ENCODE measurements at places on chromosomes 2 and 18. TPM values are rescaled to one million over a fixed set of nuclear protein-coding genes. Genes with fewer than 3 reads are reported as not detected.

OSR1 gene
- 1.2 TPM for total RNA-seq

ERFE gene
- 0.65 TPM for total RNA-seq

TUBB8B gene
- total RNA-seq, result not detected

PRSS56 gene
- total RNA-seq, result not detected

SCN7A gene
- total RNA-seq, result 0.23 TPM

DNAJC5G gene
- not detected for total RNA-seq

IL18RAP gene
- total RNA-seq, result not detected

SATB2 gene
- total RNA-seq, result 3.3 TPM

CYTIP gene
- not detected for total RNA-seq

TNFRSF11A gene
- under 0.01 TPM for total RNA-seq

LIPG gene
- total RNA-seq, result 8.9 TPM

DYSF gene
- 0.30 TPM for total RNA-seq

CELF4 gene
- total RNA-seq, result not detected

FTCDNL1 gene
- total RNA-seq, result 1.5 TPM

TDRD15 gene
- total RNA-seq, result not detected

CNDP1 gene
- total RNA-seq, result not detected

FBXO48 gene
- 0.37 TPM for total RNA-seq

REG3A gene
- total RNA-seq, result not detected

TWIST2 gene
- 16.0 TPM for total RNA-seq

RAD51AP2 gene
- total RNA-seq, result not detected

FZD7 gene
- total RNA-seq, result 51.4 TPM

SLC11A1 gene
- 0.30 TPM for total RNA-seq

RUFY4 gene
- not detected for total RNA-seq

CWC22 gene
- 21.6 TPM for total RNA-seq

RFTN2 gene
- 5.9 TPM for total RNA-seq

TEX44 gene
- not detected for total RNA-seq

EPG5 gene
- total RNA-seq, result 49.0 TPM

ANKRD36 gene
- 22.6 TPM for total RNA-seq

RAX gene
- total RNA-seq, result not detected

HOXD8 gene
- total RNA-seq, result 7.7 TPM

C2orf78 gene
- not detected for total RNA-seq

C2orf72 gene
- 1.1 TPM for total RNA-seq

M1AP gene
- total RNA-seq, result 0.05 TPM

ANKRD53 gene
- total RNA-seq, result 1.5 TPM

FBXO41 gene
- total RNA-seq, result 1.8 TPM

FSHR gene
- total RNA-seq, result not detected

PCARE gene
- not detected for total RNA-seq

SLC8A1 gene
- total RNA-seq, result 125 TPM

C2orf66 gene
- total RNA-seq, result 0.28 TPM

SLC5A7 gene
- total RNA-seq, result not detected

CAPN14 gene
- total RNA-seq, result 0.14 TPM

ANAPC1 gene
- 62.0 TPM for total RNA-seq

COL4A3 gene
- under 0.01 TPM for total RNA-seq

LYPD1 gene
- total RNA-seq, result 29.3 TPM

UNC80 gene
- not detected for total RNA-seq

TRIM43 gene
- total RNA-seq, result not detected

MYO3B gene
- total RNA-seq, result 0.32 TPM

ABCB11 gene
- total RNA-seq, result not detected

ALPI gene
- not detected for total RNA-seq

CCDC102B gene
- total RNA-seq, result 2.4 TPM

FOXD4L1 gene
- 0.30 TPM for total RNA-seq

CCDC138 gene
- 4.8 TPM for total RNA-seq
